ENCODE measurements at places on chromosomes 7 and 10.

- no peak for DNase-seq
Observed at GRCh38 chr7:27102581-27103442, at the start of gene HOXA2. Gene HOXA2 (minus strand): TSS chr7:27102683. CDS start chr7:27102500, 183 bp downstream.

GRCh38 chr10:125955766-125956165 lies 59.4 kb downstream of the FANK1 start:
- no peak for DNase-seq

DNA sequence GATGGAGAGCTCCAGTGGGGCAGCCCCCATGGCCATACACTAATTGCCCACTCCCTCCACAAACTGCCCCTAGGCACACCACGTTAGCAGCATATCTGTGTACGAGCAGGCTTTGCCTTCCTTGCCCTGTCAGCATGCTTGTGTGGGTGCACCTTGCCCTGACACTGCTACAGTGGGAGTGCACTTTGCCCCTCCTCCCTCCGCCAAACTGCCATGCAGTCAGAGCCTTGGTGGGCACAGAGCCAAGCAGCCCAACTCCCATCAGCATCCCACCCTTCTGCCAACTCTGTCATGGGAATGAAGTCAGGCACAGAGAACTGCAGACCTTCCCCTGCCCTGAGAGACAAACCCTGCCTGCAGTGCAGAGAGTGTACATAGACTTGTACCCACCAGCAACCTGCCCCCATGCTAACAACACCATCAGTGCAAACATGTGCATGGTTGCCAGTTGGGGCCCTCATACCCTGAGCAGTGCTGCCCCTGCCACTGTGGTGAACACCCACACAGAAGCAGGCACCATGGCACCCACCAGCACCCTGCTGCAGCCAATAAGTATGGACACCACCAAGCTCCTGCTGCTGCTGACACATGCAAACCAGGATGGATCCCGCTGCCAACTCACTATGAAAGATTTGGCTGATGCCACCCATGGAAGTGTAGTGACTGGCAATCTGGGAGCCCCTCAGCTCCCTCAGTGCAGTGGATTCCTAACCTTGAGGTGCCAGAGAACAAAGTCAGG lies 1197.7 kb upstream of the CELF2 start:
- DNase-seq: no peak

DNA sequence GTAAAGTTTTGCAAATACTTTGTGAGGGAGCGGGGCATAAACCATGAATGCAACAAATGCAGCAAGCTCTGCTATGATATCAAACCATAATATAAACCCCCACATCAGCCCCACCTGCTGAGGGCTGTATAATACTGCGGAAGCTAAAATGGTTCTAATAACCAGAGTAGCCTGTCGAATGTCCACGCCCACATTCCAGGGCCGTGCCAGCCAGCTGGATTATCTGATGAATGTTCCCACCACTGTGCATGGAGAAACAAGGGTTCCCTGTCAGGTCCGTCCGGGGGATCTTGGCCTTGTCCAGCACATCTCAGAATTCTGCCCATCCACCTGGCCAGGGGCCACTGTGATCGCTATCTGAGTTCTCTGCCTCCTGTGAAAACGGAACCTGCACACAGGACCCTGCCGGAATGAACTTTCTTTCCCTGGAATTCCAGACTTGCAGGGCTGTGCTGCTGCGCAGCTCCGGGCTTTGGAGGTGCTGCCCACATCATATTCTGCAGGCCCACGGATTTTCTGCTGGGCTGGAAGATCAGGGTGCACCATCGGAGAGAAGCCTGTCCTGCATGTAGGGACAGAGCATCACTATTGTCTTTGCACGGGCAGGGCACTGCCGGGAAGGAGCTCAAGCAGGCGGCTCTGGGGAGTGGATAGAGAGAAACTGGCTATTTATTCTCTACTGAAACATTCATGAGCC lies 77.0 kb upstream of the GNA12 start:
- no peak for DNase-seq

- no peak for DNase-seq
Observed at GRCh38 chr10:62869958-62870357, 53.8 kb upstream of the EGR2 start.

DNA sequence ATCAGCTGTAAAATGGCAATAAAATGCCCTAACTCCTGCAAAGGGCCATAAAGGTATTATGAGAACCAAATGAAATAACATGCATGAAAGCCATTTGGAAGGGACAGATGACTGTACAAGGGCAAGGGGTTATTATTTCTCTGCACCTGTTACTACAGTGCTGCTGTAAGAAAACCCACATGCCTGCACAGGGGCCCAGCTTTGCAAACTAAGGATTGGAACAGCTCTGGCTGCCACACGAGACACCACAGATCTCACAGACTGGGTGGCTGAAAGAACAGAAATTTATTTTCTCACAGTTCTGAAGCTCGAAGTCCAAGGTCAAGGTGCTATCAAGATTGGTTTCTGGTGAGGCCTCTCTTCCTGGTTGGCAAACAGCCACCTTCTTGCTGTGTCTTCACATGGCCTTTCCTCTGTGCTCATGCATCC lies 409.0 kb upstream of the NRP1 start:
- DNase-seq: no peak

DNA sequence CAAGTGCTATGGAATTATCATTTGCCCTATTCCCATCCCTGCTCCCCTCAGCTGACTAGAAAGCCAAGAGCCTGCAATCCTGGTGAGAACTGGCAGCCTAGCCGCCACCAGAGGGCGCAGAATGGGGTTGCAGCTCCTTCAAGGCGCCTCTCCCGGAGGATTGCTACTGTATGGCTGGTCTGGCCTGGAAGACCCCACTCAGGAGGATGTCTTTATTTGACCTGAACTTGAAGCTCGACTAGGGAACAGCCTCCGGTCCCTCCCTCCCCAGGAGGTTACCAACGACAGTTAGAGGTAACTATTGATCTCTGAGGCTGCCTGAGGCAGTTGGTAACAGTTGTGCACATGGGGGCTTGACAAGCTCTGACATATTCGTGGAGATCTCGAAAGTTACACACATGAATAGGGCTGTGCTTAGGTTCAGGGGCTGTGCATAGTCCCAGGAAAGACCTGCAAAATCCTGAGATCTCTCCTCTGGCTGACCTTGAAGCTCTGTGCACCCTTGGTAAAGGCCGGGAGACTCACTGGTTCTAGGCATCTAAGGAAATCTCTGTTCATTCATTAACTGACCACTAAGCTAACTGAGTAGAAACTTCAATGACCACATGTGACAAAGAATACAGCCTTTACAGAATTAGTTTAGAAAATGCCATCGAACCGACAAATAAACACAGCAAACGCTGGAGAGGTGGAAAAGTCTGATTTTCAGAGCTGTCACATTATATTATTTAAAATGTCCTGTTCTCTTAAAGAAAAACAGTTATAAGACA lies 65.7 kb downstream of the TSPAN12 start:
- DNase-seq: peak; percentile 17

DNA sequence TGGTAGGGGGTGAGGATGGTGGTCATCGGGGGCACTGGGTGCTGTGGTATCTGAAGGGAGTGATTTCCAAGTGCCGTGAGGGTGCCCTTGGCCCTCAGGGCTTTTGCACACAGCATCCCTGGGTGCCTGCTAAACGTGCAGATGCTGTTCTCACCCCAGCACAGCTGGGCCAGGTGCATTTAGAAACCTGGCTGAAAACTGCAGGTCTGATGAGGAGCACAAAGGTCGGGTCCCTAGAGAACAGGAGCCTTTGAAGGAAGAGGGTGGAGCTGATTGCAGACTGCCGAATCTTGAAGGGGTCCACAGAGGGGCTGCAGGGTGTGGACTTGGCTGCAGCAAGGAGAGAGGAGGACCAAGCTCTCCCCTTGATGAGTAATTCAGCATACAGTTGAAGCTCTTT lies 32.0 kb downstream of the ZMIZ1 start:
- no peak for DNase-seq

GRCh38 chr10:13450069-13450468 lies 78.7 kb downstream of the BEND7 start:
- DNase-seq: peak; percentile 25

DNA sequence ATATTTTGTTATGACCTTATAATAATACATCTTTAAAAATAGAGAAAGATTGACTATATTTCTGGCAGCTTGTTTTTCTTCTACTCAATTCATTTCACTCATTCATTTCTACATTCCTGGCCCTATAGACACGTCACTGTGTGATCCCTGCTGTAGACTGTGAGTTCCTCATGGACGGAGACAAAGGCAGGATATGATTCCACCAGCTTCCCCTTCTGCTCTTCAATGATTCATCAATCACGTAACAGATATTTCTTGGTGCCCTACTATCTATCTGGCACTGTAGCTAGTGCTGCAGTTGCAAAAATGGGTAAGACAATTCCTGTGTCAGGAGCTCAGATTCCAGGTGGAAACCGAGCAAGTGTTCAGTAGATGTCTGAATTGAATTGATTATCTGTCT lies 415.0 kb downstream of the SFMBT2 start:
- peak; percentile 19 for DNase-seq

- DNase-seq: no peak
Observed at GRCh38 chr10:115914475-115914874, 358.5 kb downstream of the GFRA1 start.

DNA sequence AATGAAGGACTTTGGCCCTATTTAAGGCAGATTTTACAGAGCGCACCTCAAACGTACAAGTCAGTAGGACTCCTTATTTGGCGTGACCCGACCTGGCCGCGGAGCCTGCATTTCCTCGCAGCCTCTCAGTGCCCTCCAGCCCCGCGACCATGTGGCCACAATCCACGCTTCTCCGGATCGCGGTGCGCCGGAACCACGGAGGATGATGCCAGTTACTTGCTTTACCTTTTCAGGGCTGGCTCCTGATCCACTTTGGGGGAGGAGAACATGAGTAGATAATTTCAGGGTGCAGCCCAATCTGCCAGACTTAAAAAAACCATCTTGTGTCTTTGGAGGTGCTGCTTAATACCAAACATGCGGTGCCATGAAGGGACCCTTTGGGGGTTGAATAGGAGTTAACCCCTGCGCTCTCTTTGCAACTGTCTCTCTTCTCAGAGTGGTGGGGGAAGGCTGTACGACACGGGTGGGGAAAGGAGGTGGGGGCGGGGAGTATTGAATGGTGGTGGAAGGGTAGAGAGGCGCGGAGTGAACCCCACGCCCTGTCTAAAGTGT lies 1.5 kb downstream of the FRAT1 start:
- no peak for DNase-seq
